ENCODE measurements at places on chromosomes 7 and 10. TPM values are rescaled to one million over a fixed set of nuclear protein-coding genes. Genes with fewer than 3 reads are reported as not detected.

- peak; percentile 97 for DNase-seq
Observed at GRCh38 chr10:71860243-71861029, 9.4 kb upstream of the PSAP start.

- DNase-seq, result no peak
Observed at GRCh38 chr7:83452256-83452655, 196.7 kb downstream of the SEMA3E start.

GRCh38 chr7:69773535-69774225, 175.4 kb downstream of the AUTS2 start:
- DNase-seq, result no peak

- no peak for DNase-seq
Observed at GRCh38 chr10:58322072-58322834, 12.6 kb upstream of the UBE2D1 start.

GRCh38 chr10:118195729-118196128, 146.4 kb downstream of the FAM204A start:
- no peak for DNase-seq

GRCh38 chr7:81583090-81583489, 186.8 kb downstream of the HGF start:
- DNase-seq, result no peak

Gene ZKSCAN1
- 19.9 TPM for total RNA-seq

Gene STRIP2
- total RNA-seq, result 2.3 TPM
